ENCODE measurements at places on chromosomes 2 and 18.

DNA sequence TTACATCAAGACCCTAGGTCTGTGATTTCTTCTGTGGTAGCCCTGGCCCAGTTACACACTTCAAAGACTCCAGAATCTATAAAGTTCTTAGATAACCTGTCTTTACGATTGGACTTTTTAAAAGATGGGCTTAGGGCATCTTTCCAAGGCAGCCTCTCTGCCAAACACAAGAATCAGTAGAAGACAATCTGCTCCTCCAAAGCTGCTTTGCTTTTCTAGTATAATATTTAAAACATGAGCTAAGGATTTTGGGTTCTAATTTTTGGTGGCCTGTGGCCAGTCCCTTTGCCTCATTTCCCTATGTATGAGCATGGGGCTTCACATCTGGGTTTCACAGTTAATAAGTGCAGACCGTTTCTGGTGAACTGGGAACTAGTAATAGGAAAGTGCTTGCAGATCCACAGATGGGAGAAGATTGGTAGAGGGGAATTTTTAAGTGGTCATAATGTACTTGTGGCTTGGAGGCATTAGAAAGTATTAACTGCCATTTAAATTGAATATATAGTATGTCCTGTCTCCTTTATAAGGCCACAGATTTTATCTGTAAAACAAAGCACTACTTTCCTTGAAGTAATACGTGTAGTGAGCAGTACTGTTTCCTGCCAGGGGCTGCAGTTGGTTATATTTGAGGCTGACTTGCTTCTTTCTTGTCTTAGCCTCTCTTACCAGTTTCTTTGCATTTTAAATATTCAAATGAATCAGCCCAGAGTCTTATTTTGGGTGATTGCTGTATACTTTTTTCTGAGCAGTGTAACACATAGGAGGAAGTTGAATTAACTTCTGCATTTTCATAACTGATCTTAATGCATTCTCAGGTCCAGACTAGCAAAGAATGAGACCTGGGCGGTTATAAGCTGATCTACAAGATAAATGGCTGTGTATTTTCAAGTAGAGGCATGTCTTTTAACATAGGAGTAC is 1.5 kb downstream of the ARPC2 start:
- DNase-seq = no peak

DNA sequence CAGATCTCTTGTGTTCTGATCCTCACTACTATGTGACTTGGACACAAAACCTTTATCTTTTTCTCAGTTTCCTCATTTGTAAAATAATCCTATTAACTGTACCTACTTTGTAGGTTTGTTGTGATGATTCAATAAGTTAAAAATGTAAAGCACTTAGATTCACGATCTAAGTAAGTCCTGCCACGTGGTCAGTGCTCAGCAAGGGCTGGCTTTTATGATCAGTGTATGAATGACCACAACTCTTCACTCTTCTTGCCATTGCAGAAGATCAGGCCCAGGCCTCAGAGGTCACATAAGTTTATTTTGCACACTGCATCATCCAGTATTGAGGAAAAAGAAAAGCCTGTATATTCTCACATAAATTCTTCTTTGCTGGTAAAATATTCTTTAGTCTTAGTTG is 1192.5 kb upstream of the ACVR2A start:
- no peak for DNase-seq

DNA sequence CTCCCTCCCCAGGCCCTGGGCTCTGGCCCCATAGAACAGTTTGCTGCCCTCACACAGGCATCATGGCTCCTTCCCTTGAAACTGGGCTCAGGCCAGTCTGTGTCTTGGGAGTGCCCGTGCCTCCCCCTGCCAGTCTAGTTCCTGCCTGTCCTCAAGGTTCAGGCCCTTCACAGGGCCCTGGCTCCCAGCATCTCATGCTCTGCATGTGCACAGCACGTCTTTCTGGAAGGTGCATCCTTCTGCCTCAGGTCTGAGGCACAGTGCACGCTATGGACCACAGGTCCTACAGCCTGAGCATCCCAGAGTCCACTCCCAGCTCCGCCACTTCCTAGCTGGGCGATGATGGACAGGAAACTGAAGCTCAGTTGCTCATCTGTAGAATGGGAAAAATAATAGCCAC is 35.6 kb upstream of the FOSL2 start:
- DNase-seq = no peak

DNA sequence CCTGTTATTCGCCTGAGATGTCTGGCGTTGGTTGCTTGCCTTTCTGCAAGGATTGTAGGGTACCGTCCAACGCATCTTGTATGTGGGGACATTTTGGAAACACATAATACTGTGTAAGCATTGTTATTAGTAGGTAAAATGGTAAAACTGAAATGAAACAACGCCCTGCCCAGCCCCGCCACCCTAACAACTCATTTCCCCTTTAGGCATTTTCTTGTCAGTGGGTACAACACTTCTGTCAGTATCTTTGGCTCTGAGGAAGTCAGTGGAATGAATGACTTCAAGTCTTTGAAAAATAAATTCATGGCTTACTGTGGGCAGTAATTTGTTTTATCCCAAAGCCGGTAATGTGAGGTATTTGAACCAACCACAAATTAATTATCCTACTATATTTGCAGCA is 86.0 kb downstream of the FMNL2 start:
- DNase-seq = no peak

DNA sequence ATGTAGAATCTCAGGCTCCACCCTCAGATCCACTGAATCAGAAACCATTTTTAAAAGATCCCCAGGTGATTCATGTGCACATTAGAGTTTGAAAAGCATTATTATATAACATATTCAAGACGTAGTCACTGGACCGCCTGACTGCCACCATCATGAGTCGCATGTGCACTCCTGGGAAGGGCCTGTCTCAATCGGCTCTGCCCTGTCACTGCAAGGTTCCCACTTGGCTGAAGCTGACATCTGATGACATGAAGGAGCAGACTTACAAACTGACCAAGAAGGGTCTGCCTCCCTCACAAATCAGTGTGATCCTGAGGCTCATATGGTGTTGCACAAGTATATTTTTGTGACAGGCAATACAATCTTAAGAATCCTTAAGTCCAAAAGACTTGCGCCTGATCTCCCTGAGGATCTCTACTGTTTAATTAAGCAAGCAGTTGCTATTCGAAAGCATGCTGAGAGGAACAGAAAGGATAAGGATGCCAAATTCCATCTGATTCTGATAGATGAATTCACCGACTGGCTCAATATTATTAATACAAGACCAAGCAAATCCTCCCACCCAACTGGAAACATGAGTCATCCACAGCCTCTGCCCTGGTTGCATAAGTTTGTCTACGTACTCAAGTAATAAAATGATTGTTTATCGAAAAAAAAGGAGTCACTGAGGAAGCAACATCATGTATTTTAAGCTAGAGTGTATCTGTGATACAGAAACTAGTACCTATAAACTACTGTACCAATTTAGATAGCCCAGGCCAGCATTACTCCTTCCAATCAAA is 26.2 kb downstream of the ATAD2B start:
- DNase-seq = peak; percentile 55

- DNase-seq = no peak
These were observed 199.7 kb downstream of the PIEZO2 start for GRCh38 chr18:10949655-10950054.

- no peak for DNase-seq
These were observed 44.1 kb downstream of the PPP4R1 start for GRCh38 chr18:9570255-9570654.

- DNase-seq = no peak
These were observed 902.6 kb upstream of the GCFC2 start for GRCh38 chr2:76613330-76613729.

DNA sequence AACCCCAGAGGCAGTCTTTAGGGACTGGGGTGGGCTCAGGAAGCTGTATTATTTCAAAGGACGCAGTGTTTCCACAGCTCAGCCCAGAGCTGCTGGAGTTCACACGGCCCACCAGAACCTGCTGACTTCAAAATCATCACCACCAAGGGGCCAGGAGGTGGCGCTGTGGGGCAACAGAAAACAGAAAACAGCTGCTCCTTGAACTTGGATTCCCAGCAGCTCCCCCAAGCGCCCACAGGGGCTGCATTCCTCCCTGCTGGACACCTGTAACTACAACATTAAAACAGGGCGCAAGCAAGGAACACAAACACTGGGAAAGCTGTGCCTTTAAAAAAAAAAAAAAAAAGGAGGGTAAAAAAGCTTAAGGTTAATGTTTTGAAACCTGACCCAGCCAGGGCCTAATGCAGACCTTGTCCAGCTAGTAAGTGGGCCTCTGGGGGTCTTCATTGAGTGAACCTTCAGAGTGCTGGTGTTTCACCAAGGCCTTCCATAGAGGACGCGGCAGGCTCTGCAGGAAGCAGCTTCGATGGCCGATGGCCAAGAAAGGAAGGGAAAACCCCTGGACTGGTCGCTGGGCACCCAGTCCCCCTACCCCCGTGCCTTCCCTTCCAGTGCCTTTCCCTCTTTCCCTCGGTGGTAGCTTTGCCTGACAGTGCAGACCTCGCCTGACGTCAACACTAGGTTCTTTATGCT is 25.9 kb downstream of the MLPH start:
- peak; percentile 71 for DNase-seq

GRCh38 chr2:149827585-149828126 is 240.1 kb upstream of the MMADHC start:
- DNase-seq = no peak

GRCh38 chr2:127422559-127423477 is 4.6 kb downstream of the PROC start:
- DNase-seq = no peak

DNA sequence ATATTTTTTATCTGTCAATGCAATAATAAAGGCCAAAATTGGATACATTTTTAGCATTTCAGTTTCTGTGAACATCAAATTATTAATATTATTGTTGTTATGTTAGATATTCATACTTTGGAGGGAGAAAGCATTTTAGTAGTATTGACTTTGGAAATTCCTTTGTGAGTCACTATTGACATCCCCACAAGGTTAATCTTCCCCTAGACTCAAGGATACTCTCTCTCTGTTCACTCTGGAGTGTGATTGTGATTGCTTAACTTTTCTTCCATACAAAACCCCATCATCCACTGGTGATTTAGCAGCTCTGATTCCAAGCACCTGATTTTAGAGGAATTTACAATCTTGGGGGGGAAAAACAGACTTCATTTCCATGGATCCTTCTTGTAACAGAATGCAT is 352.0 kb downstream of the THSD7B start:
- no peak for DNase-seq

GRCh38 chr18:13550418-13551304 is 175.7 kb downstream of the FAM210A start:
- DNase-seq = no peak

DNA sequence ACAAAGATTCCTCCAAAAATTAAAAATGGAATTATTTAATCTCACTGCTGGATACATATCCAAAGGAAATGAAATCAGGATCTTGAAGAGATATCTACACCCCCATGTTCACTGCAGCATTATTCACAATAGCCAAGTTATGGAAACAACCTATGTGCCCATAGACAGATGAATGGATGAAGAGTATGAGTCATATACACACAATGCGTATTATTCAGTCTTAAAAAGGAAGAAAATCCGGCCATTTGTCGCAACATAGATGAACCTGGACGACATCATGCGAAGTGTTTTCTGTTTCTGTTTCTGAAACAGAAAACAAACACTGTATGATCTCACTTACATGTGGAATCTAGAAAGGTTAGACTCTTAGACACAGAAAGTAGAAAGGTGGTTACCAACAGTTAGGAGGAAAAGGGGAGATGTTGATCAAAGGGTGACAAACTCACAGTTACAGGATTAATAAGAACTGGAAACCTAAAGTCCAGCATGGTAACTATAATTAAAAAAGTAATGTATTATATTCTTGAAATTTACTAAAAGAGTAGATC is 87.8 kb upstream of the ERBB4 start:
- no peak for DNase-seq

DNA sequence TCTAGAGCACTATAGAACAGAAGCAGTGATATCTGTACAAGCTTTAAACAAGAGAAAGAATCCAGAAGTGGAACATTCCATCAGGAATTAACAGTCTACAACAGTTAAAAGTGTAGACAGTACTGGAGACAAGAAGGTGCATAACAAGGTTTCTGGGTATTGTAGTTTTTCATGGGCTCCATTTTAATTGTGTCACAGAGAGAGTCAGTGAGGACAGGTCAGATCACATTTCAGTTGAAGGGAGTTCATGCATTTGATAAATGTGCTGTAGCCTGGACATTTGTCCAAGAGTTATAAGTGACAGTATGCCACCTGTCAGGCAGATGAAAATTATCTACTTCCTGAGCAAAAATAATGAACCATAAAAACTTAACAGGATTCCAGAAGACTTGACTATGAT is 328.6 kb downstream of the CNTNAP5 start:
- DNase-seq = no peak

DNA sequence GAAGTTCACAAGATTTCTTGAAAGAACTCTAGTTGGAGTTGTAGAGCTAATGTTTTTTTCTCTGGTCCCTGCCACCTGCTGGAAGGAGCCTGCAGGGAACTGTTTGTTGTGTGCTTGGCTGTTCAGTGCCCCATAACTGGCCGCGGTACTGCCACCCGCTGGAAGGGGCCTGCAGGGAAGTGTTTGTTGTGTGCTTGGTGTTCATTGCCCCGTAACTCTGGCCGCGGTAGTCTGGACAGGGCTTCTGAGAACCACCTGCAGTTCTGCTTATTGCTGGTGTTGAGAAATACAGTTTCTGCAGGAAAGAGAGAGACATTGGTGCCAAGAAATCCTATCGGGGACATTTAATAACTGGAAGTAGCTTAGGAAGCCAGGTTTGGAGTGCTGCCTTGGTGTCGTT is 58.1 kb downstream of the AGAP1 start:
- no peak for DNase-seq

GRCh38 chr2:195572895-195573683 is 83.9 kb upstream of the SLC39A10 start:
- DNase-seq = no peak

- DNase-seq = no peak
These were observed 43.3 kb upstream of the CYP20A1 start for GRCh38 chr2:203195331-203196036.

- DNase-seq = no peak
These were observed 114.0 kb upstream of the STON1 start for GRCh38 chr2:48415836-48416515.

DNA sequence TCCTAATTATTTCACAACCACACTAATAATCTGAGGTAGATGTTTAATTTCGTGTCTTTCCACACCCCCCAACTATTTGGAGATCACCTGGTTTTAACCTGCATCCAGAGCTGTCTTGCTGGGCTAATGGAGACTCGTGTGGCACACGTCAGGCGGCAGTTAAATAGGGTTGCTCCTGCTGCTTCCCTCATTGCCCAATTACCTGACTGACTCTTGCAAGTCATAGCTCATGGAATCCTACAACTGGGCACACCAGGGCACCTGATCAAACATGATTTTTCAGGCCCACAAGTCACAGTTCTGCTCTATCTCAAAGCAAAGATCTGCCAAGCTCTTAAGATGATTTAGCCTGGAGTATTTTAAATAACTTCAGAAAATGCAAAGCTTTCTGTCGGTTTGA is 1430.4 kb upstream of the ACVR2A start:
- DNase-seq = no peak

GRCh38 chr2:19947184-19947940 is 42.5 kb downstream of the WDR35 start:
- no peak for DNase-seq

- no peak for DNase-seq
These were observed 807.2 kb downstream of the LRP1B start for GRCh38 chr2:141323571-141323970.

All from AG04450 (cell line).